NCI-H1436 treated with DMSO at 0.1 percent for 48 hours (cell line): ENCODE measurements at places on chromosomes 11 and 22.

DNA sequence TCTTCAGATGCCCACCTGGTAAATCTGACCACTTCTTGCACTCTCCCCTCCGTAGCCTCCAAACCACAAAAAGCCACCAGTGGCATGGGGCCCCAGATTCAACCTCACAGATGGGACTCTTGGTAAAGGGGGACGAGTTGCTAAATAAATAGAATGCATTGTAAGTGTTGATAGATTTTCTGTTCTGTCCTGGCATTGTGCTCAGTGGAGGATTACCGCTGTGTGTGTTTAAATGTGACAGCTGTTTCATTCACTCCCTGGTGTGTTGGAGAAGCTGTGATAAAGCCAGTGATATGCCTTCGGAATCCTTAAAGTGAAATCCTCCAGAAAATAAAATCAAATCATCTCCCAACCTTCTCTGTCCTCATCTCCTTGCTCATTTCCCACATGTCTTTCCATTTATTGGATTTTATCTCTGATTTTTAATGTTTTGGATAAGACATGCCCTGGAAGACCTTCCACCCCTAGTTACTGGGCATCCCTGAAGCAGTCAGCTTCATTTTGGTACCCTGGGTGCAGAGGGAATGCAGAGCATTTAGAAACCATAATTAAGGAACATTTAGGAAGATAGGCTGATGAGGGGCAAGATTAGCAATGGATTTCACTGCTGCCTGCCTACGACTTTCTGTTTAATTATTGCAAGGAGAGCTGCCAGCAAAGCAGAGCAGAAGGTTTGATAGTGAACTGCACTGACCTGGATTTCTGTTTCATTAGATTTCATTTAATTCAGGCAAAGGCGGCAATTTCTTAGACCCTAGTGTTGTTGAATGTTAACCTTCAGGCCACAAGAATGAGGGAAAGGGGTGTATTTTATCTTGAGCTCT is 460.9 kb upstream of the KIRREL3 start:
- no peak for DNase-seq

GRCh38 chr11:113241636-113242054 is 72.7 kb upstream of the TTC12 start:
- DNase-seq: no peak

GRCh38 chr11:103731670-103732069 is 304.8 kb upstream of the DDI1 start:
- no peak for DNase-seq

DNA sequence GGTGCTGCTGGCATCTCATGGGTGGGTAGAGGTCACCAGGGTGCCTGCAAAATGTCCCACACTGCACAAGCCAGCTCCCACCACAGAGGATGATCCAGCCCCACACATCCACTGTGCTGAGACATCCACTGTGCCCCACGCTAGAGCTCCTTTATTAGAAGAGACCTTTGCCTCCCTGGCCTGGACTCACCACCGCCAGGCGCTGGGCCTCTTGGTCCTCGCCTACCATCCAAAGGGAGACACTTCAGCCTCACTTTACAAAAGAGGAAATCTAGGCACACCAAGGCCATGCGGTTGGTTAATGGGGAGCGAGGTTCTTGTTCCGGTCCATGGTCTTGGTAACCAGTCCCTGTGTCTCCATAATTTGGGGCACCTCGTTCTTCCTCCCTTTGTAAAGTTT is 3.4 kb upstream of the ANO1 start:
- DNase-seq: no peak

DNA sequence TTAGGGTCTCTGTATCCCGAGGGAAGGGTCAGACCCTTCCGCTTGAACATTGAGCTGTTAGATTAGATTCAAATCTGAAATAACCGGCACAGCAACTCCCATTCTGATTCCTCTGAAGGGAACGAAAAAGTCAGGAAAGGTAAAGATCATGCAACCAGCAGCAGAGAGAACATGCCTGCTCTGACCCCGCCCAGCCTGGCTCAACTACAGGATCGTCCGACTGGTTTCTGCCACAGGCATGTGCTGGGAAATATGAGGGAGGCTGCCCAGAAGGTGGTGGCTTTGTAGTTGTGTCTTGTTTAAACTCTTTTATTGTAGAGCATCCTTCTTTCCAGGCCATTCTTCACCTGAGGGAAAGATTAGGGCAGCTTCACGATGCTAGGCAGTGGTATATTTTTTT is 5.0 kb upstream of the MTNR1B start:
- no peak for DNase-seq

GRCh38 chr22:24236656-24237055 is 8.2 kb downstream of the GGT5 start:
- no peak for DNase-seq

DNA sequence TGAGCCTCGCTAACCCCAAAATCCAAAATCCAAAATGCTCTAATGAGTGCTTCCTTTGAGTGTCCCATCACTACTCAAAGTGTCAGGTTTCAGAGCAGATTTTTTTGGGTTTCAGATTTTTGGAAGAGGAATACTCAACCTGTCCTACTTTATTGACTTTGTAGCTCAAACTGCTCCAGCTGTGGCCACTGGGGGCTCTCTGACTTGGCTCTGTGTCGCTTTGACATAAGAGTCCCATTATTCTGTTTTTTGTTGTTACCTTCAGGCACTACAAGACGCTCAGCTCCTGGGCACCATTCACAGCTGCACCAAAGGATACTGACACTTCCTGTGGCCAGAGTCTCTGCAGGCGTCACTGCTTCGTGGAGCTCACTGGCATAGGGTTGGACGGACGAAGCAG is 41.1 kb downstream of the PHF21B start:
- no peak for DNase-seq

- no peak for DNase-seq
Observed at GRCh38 chr11:95917193-95918036, 6.5 kb downstream of the MTMR2 start.
